ENCODE measurements at places on chromosomes 16 and 17. TPM values are rescaled to one million over a fixed set of nuclear protein-coding genes. Genes with fewer than 3 reads are reported as not detected.

- DNase-seq, result no peak
- no peak overlapping the region for H3K4me3 ChIP-seq
Observed at GRCh38 chr17:30472238-30472890, 4.8 kb upstream of the GOSR1 start.

DNA sequence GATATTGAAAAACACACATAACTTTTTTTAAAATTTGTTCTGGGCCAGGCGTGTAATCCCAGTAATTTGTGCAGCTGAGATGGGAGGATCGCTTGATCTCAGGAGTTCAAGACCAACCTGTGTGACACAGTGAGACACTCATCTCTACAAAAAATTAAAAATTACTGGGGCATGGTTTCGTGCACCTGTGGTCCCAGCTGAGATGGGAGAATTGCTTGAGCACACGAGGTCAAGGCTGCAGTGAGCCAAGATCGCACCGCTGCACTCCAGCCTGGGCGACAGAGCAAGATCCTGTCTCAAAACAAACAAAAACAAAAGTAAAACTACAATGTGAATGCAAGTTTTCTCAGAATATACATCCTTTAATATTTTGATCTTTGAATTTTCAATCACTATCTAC, 15.1 kb downstream of the C16orf54 start:
- no peak overlapping the region for H3K27ac ChIP-seq
- H3K4me3 ChIP-seq, result no peak overlapping the region
- no peaks in the 10 kb centered on the region for H3K36me3 ChIP-seq
- H3K27me3 ChIP-seq, result peaks cover 23% of the 10 kb centered on the region

GRCh38 chr16:70151941-70152509, 21.6 kb upstream of the CLEC18C start:
- no peak overlapping the region for H3K27ac ChIP-seq
- H3K4me3 ChIP-seq, result no peak overlapping the region
- no peak for DNase-seq
- H3K36me3 ChIP-seq, result peaks cover 50% of the 10 kb centered on the region
- peaks cover 5% of the 10 kb centered on the region for H3K4me1 ChIP-seq

- H3K27me3 ChIP-seq, result no peaks in the 10 kb centered on the region
- H3K27ac ChIP-seq, result peak overlapping the region; percentile 99
- H3K4me1 ChIP-seq, result peaks cover 74% of the 10 kb centered on the region
- peaks cover 13% of the 10 kb centered on the region for H3K36me3 ChIP-seq
- H3K4me3 ChIP-seq, result peak overlapping the region; percentile 95
- no peak for DNase-seq
Observed at GRCh38 chr17:7220593-7221277, 997 bp downstream of the ACADVL start.

- no peak overlapping the region for H3K4me3 ChIP-seq
- peaks cover 1% of the 10 kb centered on the region for H3K36me3 ChIP-seq
- H3K27me3 ChIP-seq, result no peaks in the 10 kb centered on the region
- no peaks in the 10 kb centered on the region for H3K4me1 ChIP-seq
- H3K27ac ChIP-seq, result no peak overlapping the region
Observed at GRCh38 chr16:78925083-78925767, 675.3 kb downstream of the MAF start.

GRCh38 chr17:2040219-2040827, 1.5 kb upstream of the OVCA2 start:
- H3K36me3 ChIP-seq, result peaks cover 17% of the 10 kb centered on the region
- H3K27ac ChIP-seq, result no peak overlapping the region
- H3K27me3 ChIP-seq, result no peaks in the 10 kb centered on the region
- DNase-seq, result no peak
- H3K4me1 ChIP-seq, result peaks cover 27% of the 10 kb centered on the region

DNA sequence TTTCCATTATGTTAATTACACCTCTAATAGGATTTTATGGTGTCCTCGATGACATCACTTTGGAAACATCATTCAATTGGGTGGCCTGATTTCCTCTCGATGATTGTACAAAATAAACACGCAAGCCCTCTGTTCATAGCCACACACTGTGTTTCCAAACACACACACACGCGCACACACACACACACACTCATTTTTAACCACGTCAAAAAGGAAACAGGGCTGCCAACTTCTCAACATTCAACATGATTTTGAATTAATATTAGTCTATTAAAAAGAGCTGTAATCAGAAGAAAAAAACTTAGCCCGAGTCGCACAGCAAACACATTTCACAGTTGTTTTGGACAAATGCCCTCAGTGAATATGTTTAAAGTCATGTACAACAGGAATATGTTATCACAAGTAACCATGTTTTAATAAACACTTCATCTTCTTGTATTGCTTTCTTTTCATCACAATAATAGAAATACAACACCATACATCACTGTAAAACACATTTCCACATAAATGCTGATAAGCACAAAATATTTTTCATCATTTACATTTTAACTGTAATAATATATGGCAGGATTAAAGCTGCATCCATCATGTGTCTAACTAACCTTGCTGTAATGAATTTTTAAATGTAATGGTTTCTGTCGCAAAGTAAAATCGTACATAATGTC, 219.1 kb upstream of the IRX3 start:
- peaks cover 16% of the 10 kb centered on the region for H3K27me3 ChIP-seq
- peaks cover 34% of the 10 kb centered on the region for H3K4me1 ChIP-seq
- H3K4me3 ChIP-seq, result no peak overlapping the region
- no peak overlapping the region for H3K27ac ChIP-seq

GRCh38 chr17:36495076-36495578, 8.6 kb downstream of the ZNHIT3 start:
- DNase-seq, result no peak
- peaks cover 17% of the 10 kb centered on the region for H3K36me3 ChIP-seq
- H3K4me3 ChIP-seq, result no peak overlapping the region
- H3K27ac ChIP-seq, result no peak overlapping the region
- no peaks in the 10 kb centered on the region for H3K27me3 ChIP-seq

- H3K4me3 ChIP-seq, result no peak overlapping the region
- no peak overlapping the region for H3K27ac ChIP-seq
- DNase-seq, result no peak
- H3K4me1 ChIP-seq, result no peaks in the 10 kb centered on the region
- H3K36me3 ChIP-seq, result no peaks in the 10 kb centered on the region
Observed at GRCh38 chr17:68491381-68492231, 20.6 kb upstream of the PRKAR1A start.

- H3K27me3 ChIP-seq, result peaks cover 32% of the 10 kb centered on the region
- H3K27ac ChIP-seq, result no peak within 1 kb of the TSS
- DNase-seq, result no peak
Observed at GRCh38 chr17:39962642-39963220, at the start of gene GSDMA. TSS of gene GSDMA (plus strand) at chr17:39963004. CDS start at chr17:39965688, 2,684 bp downstream.

DNA sequence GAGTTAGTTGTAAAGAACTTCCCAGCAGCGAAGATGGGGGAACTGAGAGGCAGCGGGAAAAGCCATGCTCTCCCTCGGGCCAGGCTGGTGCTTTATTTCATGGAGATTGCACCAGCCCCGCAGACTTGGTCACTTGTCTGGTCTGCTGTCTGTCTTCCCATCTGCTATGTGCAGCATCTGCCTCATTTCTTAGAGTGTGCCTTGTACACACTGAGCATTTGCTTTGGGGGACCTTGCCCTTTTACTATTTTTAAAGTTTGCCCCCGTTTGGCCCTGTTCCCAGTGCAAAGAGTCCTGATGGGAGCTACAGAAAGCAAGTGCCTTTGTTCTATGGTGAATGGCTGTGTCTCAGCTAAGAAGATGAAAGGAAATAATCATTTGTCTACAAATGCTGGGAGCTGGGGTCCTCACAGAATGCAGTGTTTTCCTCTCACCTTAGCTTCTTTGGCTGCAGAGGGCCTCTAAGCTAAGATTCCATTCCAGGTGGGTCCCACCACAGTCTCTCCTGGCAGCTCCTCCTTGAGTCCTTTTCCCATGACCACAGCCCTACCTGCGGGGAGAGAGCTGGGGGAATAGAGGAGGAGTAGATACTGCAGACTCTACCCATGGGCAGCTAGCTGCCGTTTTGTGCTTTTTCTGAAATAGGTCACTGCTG, 25.1 kb upstream of the CNOT1 start:
- H3K36me3 ChIP-seq, result no peaks in the 10 kb centered on the region
- no peak overlapping the region for H3K4me3 ChIP-seq
- no peak overlapping the region for H3K27ac ChIP-seq

- peaks cover 2% of the 10 kb centered on the region for H3K36me3 ChIP-seq
- H3K4me1 ChIP-seq, result peaks cover 9% of the 10 kb centered on the region
- no peaks in the 10 kb centered on the region for H3K27me3 ChIP-seq
Observed at GRCh38 chr17:50447870-50448595, 20.6 kb downstream of the CHAD start.

- no peak for DNase-seq
- H3K27ac ChIP-seq, result peak overlapping the region; percentile 39
- peaks cover 15% of the 10 kb centered on the region for H3K4me1 ChIP-seq
- H3K36me3 ChIP-seq, result peaks cover 16% of the 10 kb centered on the region
- no peak overlapping the region for H3K4me3 ChIP-seq
Observed at GRCh38 chr17:41695954-41696757, 7.5 kb downstream of the EIF1 start.

- no peak for DNase-seq
- no peak overlapping the region for H3K4me3 ChIP-seq
- H3K4me1 ChIP-seq, result peaks cover 3% of the 10 kb centered on the region
- no peaks in the 10 kb centered on the region for H3K36me3 ChIP-seq
- H3K27ac ChIP-seq, result no peak overlapping the region
Observed at GRCh38 chr16:49844359-49844758, 11.6 kb downstream of the ZNF423 start.

- H3K36me3 ChIP-seq, result peaks cover 5% of the 10 kb centered on the region
- H3K27me3 ChIP-seq, result no peaks in the 10 kb centered on the region
- no peak overlapping the region for H3K4me3 ChIP-seq
- no peak for DNase-seq
- H3K4me1 ChIP-seq, result peaks cover 3% of the 10 kb centered on the region
Observed at GRCh38 chr17:73365906-73366623, 54.3 kb upstream of the CDC42EP4 start.

GRCh38 chr17:40516581-40517285, 15.3 kb upstream of the TNS4 start:
- peaks cover 68% of the 10 kb centered on the region for H3K4me1 ChIP-seq
- H3K36me3 ChIP-seq, result no peaks in the 10 kb centered on the region
- peak; percentile 68 for DNase-seq
- no peak overlapping the region for H3K4me3 ChIP-seq
- H3K27ac ChIP-seq, result peak overlapping the region; percentile 62

DNA sequence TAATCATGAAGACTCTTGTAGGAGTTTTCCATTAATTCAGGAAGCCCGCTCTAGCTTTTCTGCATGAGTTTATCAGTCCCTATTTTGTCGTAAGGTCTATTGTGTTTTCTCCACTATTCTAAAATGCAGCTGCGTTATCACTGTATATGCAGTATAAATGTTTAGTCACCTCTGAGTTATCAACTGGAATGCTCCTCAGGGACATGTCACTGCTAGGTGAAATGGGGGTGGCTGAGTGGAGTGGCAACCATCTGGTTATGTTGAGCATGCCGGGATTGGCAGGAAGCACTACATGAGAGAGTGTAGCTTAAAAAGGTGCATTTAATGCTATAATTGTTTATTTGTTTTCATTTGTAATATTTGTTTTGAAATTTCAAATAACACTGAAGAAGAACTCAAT, 285.2 kb upstream of the ELAC2 start:
- no peak overlapping the region for H3K27ac ChIP-seq
- no peak overlapping the region for H3K4me3 ChIP-seq
- DNase-seq, result no peak
- no peaks in the 10 kb centered on the region for H3K27me3 ChIP-seq
- H3K4me1 ChIP-seq, result peaks cover 25% of the 10 kb centered on the region

DNA sequence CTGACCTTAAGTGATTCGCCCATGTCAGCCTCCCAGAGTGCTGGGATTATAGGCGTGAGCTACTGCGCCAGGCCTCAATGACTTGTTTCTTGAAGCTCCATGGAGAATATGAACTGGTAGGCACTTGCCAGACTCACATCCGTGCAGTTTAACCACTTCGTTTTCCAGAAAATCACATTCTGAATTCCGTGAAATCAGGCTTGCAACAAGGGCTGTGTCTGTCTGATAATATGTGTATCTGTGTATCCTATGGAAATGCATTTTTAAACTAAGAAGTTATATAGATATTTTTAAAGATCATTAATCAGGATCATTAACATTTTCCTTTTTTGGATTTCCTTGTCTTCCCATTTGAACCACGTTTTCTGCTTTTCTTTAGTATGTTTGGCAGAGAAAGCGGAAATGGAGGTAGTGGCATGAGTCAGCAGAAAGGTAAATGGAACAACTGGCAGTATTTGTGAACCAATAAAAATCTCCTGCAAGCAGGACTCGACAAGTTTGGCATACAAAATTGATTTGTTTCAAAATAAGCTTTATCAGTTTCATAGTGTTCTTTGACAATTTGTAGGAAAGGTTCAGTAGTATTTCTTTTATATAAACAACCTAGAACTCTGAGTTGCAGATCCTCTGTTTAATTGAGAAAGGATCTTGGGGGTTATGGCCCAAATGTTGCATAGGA, 33.0 kb downstream of the USP10 start:
- H3K27ac ChIP-seq, result peak overlapping the region; percentile 66
- no peaks in the 10 kb centered on the region for H3K36me3 ChIP-seq
- no peak overlapping the region for H3K4me3 ChIP-seq
- peaks cover 56% of the 10 kb centered on the region for H3K4me1 ChIP-seq
- no peaks in the 10 kb centered on the region for H3K27me3 ChIP-seq

DNA sequence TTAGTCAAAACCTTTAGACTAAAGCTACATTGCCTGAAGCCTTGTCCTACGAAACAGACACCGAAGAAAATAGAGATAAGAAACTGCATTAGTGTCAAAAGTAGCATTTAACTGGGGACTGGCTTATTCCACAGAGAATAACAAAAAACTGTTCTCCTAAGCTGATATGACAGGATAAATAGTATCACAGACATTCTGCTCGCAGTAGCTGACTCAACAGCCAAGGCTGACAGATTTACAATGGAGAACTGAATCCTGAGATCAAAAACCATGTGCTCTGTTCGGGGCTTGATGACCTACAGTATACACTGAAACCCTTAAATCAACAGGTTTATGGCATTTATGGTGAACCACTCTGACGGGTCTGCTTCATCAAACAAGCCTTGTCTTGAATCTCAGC, 25.5 kb downstream of the ADAMTS18 start:
- no peak overlapping the region for H3K27ac ChIP-seq
- no peak for DNase-seq
- H3K27me3 ChIP-seq, result no peaks in the 10 kb centered on the region
- H3K4me3 ChIP-seq, result no peak overlapping the region
- H3K4me1 ChIP-seq, result no peaks in the 10 kb centered on the region

- no peak overlapping the region for H3K4me3 ChIP-seq
- no peak overlapping the region for H3K27ac ChIP-seq
- no peaks in the 10 kb centered on the region for H3K4me1 ChIP-seq
- H3K27me3 ChIP-seq, result peaks cover 4% of the 10 kb centered on the region
- no peaks in the 10 kb centered on the region for H3K36me3 ChIP-seq
- no peak for DNase-seq
Observed at GRCh38 chr16:76926595-76926994, 264.4 kb upstream of the MON1B start.

DNA sequence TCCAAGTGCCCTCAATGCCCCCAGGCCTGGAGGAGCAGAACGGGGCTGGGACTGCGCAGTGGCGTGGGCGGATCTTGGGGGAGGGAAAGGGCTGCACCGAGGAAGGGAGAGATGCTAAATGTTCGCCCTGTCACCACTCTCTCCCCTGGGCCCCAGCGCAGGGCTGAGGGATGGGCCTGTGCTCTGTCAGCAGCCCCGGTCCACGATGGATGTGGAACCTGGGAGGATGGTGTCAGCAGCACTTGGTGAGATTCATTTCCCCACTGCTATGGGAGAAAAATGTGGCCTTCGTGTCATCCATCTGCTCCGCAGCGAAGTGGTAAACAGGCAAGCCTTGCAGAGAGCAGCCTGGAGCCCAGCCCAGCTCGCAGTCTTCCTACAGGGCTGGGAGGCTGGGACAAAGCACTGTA, 72.0 kb downstream of the TMEM132E start:
- H3K27me3 ChIP-seq, result peaks cover 6% of the 10 kb centered on the region
- H3K4me1 ChIP-seq, result no peaks in the 10 kb centered on the region
- no peaks in the 10 kb centered on the region for H3K36me3 ChIP-seq

The ASGR2 gene
- not detected for total RNA-seq

The AANAT gene
- total RNA-seq, result not detected

The BRCA1 gene
- 4.8 TPM for total RNA-seq

The FA2H gene
- not detected for total RNA-seq

The SLC6A2 gene
- not detected for total RNA-seq

The PRR35 gene
- not detected for total RNA-seq

The PHLPP2 gene
- 12.0 TPM for total RNA-seq

The IL34 gene
- 25.0 TPM for total RNA-seq

Measured in chondrocyte (in vitro differentiated cells).